ENCODE measurements at places on chromosomes 1 and 21. TPM values are rescaled to one million over a fixed set of nuclear protein-coding genes. Genes with fewer than 3 reads are reported as not detected.

IL19 gene
- 0.57 TPM for total RNA-seq

GBP7 gene
- total RNA-seq = not detected

S100A7 gene
- total RNA-seq = not detected

CYP4B1 gene
- total RNA-seq = not detected

MX2 gene
- 0.17 TPM for total RNA-seq

OPRD1 gene
- total RNA-seq = 0.03 TPM

- no peak for DNase-seq
Observed at GRCh38 chr1:25743164-25744139, 56.5 kb upstream of the SELENON start.

DNA sequence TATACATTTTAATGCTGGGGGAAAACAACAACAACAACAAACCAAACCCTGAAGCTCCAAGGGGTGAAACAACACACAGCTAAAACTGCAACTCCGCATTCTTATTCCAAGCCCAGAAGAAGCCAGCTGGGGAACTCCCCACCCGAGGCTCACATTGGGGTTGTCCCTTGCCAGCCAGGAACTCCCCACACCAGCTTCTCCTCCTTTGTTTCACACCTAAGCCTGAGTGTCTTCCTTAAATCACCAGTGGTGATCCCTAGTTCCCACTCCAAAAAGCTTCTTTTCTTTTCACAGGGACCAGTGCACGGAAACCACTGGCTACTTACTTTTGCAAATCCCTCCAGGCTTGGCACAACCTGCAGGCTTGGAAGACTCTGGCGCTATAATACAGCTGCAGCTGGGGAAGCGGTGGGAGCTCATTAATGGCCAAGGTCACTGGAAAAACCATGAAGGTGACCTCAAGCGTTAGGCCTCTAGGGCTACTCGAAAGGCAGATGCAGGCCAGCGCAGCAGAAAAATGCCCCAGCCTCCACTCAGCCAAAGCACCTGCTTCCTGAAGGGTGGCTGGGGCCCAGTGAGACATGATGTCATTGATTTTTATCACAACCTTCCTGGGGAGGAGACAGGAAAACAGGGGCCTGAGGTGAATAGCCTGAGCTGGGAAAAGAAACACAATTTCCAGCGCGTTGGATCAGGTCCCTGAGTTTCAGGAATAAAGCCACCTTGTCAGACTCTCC is 40.1 kb downstream of the TLR5 start:
- no peak for DNase-seq

GRCh38 chr1:168221275-168221674 is 4.5 kb upstream of the SFT2D2 start:
- DNase-seq = no peak

- DNase-seq = peak; percentile 46
Observed at GRCh38 chr1:232709386-232709785, 79.5 kb upstream of the SIPA1L2 start.

DNA sequence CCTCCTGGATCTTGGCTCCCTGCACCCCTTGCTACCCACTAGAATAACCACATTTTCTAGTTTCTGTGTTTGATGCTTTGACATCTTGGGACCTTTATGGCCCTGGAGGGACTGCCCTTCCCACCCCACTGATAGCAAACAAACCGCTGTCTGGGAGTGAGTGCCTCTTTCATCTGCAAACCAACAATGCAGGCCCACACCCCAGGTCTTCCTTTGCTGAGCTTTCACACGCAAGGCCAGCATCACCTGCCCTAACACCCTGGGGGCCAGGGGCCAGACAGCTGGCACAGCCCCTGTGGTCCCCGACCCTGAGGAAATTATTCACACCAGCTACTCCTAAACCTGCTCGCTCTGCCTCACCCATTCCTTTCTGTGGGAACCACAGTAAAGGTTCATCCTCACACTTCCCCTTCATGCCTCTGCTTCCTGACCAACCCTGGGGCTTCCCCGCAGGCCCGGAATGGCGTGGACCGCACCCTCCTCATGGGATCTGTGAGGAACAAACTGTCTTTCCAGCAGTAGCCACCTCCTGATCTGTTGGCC is 15.4 kb downstream of the SLC2A7 start:
- DNase-seq = no peak

- no peak for DNase-seq
Observed at GRCh38 chr1:18373882-18374493, 106.7 kb upstream of the KLHDC7A start.

DNA sequence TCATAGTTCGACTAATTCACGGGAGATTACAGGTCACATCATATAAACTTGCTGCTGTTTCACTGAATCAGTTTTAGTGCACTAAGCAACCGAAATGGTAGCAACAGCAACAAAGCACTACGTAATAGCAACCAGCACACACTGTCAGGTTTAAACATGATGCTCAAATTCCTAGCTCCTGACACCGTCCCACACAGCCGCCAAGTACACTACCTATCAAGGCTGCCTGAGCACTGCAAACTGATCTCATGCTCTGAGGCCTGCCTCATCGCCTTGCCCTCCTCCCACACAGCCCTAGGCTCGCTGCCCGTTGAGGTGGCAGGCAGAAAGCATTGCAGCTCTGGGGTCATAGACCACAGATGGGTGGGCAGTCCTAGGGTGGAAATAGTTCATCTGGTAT is 12.4 kb downstream of the LAMC2 start:
- DNase-seq = peak; percentile 36

DNA sequence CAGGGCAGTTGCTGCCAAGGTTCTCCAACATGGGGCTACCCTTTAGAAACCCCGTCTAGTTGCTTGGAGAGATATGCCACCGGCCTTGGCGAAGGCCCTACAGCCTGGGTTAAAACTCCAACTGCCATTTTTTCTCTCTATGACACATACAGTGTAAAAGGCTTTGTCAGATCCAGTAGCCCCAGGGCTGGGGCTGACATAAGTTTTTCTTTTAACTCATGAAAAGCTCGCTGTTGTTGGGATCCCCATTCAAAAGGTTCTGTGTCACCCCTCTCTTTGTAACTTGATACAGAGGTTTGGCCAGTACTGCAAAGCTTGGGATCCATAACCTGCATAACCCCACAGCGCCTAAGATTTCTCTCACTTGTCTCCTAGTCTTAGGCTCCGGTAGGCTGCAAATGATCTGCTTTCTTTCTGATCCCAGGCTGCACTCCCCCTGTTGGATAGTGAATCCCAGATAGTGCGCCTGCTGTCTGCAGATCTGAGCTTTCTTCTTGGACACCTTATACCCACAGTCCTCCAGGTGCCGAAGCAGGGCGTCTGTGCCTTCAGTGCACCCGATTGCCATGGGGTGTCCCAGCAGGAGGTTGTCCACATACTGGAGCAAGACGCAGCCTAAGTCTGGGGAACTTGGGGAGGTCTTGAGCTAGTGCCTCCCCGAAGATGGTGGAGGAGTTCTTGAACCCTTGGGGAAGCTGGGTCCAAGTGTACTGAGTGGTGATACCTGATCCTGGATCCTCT is 406.2 kb downstream of the TGFB2 start:
- no peak for DNase-seq

- no peak for DNase-seq
Observed at GRCh38 chr1:193176113-193176512, 10.3 kb downstream of the B3GALT2 start.
